ENCODE measurements at places on chromosomes 6 and 20.

DNA sequence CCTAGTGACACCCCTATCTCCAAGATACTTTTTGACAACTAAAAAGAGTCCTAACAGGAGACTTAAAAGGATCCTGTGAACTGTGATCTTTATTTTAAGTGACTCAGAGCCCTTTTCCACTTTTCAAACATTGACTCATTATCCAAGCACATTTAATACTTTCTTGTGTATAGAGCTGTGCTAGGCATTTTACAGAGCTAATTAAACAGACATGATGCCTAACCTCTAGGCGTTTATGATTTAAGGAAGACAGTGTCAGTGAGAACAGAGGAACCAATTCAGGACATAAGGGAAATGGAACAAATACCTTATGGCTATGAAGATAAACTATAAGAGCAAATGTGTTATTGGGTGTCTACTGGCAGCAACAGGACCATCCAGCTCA is 282.6 kb downstream of the TPBG start:
- DNase-seq = no peak

GRCh38 chr20:23586735-23587525 is 18.6 kb upstream of the CST9L start:
- no peak for DNase-seq

GRCh38 chr20:38523697-38524096 is 51.1 kb downstream of the RALGAPB start:
- DNase-seq = peak; percentile 18

DNA sequence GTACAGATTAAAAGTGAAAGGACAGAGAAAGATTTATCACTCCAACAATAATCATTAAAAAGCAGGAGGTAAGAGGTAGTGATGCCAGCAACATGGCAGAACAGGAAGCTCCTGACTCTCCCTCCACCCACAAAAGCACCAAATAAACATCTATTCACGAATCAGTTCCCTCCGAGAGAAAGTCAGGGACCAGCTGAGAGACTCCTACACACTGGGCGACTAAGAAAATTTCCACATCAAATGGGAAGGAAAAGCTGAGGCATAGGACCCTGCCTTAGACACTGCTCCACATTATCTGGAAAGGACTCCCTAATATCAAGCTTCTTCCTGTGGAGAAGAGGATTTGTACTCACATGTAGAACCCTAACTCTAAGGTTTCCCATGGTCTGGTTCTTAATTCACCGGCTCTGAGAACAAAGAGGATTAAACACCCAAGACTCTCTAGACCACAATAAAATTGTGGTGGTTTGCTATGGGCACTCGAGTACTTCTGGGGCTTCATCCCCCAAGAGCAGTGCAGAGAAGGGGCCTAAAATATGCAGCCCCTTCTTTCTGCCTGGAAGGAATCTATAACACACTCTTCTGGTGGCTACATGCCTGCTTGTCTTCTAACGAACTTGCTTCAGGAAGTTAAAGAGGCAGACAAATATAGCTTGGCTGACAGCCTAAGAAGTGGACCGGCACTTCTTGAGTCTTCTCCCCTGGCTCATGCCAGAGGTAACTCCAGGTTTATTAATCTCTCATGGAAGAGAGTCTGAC is 29.4 kb upstream of the ASF1A start:
- DNase-seq = peak; percentile 44

- DNase-seq = no peak
Observed at GRCh38 chr20:4119854-4120209, 104.5 kb upstream of the RNF24 start.

DNA sequence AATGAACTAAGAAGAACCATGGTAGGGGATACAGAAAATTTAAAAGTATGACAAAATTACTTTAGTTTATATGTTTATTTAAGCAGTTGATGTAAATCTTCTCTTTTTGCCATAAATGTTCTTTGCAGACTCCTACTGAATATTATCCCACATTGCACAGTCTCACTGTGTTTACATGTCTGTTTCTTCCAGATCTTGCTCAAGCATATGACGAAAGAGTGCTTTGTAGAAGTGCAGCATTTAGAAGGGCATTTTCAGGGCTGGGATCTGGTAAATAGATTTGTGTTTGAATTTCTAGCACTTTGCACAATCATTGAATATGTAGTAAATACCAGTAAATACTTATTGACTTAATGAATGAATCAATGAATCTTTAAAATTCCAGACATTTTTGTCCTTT is 152.0 kb upstream of the EPHA7 start:
- peak; percentile 0 for DNase-seq

DNA sequence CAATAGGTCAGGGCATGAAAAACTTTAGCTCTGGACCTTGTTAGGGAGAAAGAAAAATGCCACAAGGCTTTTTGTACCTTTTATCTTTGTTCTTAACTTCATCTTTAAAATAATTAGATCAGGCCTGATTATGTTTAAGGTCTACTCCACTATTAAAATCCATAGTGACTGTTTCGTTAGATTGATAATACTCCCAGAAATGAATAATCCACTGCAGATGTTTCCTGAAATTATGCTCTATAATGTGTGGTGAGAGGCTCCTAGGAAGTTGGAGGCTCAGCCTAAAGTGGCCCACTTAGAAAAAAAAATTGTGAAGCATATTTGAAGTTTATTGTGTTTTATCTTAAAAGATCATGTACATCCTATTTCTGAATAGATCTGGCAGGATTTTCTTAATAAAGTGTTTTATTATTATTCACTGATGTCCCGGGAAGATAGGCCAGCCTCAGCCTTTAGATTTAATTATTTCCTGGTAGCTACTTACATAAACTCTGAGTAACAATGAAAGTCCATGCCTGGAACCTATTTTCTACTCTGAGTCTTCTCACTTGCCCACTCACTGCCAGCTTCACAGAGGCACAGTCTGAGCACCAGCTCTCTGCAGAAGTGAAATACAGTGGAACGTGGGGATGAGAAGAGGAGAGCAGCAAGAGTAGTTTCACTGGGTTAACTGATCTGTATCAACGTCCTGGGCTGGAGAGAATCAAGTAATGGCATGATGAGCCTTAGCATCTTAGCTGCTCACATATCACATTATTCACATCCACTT is 126.8 kb upstream of the TMEM170B start:
- peak; percentile 51 for DNase-seq

DNA sequence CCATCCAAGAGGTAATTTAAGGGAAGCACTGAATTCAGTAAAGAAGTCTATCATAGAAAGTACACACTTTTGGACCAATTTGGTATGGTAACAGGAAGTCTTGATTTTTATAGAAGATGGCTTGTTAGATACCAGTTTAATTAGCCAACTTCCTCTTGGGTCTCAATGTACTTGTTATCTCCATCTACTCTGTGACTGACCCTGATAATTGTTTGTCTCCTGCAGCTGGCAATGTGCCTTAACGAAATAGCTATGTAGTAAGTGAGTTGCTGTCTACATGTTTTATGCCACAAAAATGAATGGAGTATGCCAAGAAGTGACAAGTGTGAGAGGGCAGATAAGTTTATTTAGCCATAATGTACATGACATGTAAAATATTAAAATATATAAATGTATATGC is 410.5 kb upstream of the MAN1A1 start:
- DNase-seq = no peak
